IPS DF 6.9 (cell line): ENCODE measurements at places on chromosomes 2 and 18.

DNA sequence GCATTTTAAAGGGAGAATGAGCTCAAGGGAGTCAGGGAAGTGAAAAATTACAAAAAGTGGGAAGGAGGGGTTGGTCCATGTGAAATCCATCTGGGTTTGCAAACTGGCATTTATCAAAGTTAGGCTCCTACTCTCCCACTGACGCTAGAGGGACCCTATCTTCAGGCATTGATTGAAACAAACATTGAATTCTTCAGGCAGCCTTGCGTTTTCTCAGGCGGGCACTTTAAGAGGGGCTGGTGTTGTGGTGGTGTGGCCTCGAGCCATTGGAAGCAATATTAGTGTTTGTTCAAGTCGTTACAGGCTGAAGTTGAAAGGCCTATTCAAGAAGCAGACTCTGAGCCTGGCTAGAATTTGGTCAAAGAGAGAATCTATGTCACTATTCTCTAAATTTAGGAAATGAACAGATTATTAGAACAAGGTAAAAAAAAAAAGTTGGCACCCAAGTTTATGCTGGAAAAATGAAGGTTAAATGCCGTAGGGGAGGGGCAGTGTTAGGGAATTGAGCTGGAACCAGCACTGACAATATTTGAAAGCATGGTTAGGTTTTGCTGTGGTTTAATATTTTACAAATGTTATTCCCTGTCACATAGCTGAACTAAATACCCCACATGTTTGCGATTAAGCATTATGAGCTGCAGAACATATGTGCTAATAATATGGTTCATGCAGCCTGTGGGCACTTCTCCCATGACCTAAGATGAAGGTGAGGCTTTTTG lies 36.8 kb downstream of the STON1 start:
- no peak for DNase-seq

DNA sequence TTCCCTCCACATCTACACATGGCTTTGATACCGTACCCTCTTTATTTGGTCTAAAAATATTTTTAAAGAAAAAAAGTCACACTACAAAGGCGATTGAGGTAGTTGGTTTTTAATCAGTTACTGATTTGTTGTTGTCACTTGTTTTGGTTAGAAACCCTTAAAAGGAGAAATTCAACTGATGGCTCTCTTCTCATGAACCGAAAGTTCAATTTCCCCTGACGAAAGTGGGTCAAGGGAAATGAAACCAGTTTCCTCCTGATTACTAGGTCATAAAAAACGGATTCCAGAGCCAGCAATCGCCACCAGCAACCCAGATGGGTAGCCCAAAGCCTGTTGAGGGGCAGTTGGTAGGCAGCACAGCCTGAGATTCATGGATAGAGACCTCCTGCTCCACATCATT lies 63.2 kb downstream of the DLGAP1 start:
- DNase-seq = no peak

GRCh38 chr2:105796131-105796638 lies 51.5 kb downstream of the NCK2 start:
- DNase-seq = no peak

GRCh38 chr2:169294001-169294675 lies 68.2 kb downstream of the LRP2 start:
- no peak for DNase-seq

DNA sequence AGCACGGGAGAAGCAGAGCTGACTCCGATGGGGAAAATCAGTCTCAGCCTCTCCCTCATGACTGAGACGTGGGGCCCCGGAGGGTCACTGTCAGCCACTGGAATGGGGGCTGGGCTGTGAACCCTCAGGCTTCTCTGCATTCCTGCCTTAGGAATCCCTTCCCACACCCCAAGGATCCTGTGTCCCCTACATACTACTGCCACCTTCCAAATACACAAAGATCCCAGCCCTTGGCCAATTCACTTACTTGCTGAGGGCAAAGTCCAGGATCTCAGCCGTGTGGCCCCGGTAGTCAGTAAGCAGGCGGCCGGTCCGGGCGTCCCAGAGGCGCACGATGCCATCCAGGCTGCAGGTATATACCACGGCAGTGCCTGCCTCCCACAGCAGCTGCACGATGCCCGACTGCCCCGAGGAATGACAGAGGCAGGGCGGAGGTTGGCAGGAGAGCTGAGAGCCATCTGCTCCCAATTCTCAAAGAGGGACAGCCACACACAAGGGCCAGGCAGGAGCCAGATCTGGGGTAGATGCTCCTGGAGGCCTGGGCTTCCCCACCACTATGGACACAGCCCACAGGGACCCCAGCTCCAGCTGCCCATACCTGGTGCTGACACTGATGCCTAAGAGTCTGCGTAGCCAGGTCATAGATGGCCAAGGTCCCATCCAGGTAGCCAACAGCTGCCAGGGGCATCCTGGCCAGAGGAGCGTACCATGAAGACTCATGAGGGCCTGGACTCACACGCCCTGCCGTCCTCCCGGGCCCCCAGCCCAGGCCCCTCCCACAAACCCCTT lies 4.2 kb downstream of the GPBAR1 start:
- DNase-seq = no peak

DNA sequence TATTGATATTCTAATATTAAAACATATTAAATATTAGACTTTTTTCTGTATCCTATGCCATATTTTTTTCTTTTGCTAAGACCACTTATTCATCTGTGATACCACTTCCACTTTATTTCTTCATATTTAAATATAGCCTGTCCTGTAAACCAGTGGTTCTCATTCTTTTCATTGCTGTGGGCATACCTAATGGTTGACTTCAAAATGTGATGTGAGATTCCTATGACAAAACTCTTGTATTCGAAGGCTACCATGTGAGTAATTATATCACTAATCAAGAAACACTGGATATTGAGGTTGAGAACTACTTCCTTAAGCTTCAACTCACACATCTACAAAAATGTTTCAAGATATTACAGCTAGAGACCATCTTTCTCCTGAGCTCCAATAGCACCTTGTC lies 3.6 kb downstream of the SCRN3 start:
- no peak for DNase-seq

DNA sequence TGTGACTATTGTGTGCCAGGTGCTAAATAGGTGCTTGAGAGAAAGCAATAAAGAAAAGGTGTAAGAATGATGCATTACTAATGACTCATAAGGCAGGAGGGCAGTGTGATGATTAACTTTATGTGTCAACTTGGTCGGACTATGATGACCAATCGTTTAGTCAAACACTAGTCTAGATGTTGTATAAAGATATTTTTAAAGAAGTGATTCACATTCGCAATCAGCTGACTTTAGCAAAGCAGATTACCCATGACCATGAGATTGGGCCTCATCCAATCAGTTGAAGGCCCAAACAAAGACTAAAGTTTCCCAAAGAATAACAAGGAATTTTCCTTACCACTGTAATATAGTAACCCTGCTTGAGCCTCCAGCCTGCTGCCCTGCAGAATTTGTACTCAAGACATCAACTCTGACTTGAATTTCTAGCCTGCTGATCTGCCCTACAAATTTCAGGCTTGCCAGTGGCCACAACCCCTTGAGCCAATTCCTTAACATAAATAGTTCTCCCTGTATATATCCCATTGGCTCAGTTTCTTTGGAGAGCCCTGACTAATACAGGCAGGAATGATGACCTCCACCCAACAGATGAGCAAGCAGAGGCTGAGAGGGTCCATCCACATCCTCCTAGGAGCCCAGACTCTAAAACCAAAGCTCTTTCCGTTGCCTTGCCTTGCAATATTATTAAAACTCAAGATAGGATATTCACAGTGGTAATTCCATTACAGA lies 132.6 kb downstream of the ACTR3 start:
- DNase-seq = no peak

DNA sequence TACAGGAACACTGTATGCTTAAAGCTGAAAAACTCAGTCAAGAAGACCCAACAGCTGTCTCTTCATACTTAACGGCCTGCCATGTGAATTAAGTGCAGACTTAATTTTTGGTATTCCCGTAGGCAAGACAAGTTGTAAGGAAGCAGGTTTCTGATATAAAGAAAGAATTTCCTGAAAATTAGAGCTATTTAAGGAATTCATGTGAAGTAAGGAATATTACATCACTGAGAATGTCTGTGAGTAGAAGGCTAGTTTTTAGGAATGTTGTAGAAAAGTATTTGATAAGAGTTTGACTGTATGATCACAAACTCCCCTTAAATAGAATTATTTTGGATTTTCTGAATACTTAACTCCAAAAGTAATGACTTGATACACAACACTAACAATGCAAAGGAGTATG lies 51.0 kb downstream of the WDR33 start:
- DNase-seq = no peak

DNA sequence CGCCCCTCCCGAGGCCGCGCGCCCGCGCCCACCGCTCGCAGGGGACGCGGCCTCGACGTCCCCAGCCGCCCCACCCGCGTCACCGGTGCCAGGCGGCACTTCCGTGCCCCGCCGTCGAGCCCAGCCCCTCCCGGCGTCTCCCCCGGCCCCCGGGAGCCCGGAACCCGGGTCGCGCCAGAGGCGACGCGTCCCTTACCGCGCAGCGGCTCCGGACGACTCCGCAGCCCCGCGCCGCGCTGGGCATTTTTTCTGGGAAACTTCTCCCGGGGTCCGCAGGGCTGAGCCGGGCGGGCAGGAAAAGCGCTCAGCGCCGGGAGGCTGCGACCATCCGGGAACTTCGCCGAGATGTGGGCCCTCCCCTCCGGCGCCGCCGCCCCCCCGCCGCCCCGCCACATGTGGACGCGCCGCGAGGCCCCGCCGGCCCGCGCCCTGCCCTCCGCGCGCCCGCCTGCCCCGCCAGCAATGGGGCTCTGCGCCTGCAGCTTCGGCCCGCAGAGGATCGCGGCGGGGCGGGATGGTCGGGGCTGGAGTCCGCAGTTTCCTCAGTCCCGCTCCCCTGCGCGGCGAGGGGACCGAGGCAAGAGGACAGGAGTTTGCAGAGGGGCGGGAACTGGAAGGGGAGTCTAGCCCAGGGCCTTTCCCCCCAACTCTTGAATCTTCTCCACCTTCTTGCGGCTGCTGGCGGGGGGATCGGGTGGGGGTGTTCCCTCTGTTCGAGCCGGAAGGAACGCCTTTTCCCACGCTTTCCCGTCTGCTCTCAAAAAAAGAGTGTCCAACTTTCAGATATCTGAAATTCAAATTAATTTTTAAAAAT lies 81.5 kb downstream of the CHRNA1 start:
- DNase-seq = no peak

DNA sequence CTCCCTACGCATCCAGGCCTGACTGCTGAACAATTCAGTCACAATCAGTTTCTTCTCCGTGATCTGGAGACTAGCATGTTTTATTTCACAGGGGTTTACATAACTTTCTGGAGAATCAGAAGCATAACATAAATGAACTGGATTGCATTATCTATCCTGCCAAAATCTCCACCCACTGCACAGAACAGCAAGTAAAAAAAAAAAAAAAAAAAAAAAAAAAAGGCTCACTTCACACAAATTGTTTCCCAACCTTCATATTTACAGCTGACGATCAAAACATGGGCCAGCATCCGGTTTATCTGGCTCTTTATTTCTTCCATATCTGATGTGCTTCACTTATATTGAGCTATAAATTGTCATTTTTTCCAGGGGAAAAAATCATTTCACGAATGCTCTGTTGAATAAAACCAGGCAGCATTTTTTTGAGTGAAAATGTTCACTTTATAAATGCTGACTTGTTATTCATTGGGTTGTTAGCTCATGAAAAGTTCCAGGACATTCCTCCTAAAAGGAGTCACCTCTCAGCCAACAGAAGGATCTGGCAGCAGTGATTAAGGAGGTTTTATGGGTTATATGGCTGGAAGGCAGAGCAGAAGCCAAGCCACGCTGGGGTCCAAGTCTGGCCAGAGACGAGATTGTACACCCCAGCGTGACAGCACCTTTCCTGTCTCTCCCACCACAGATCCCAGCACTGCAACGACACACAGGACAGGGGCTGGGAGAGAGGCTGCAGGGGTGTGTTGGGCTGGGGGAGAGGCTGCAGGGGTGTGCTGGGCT lies 51.2 kb upstream of the GLI2 start:
- no peak for DNase-seq

DNA sequence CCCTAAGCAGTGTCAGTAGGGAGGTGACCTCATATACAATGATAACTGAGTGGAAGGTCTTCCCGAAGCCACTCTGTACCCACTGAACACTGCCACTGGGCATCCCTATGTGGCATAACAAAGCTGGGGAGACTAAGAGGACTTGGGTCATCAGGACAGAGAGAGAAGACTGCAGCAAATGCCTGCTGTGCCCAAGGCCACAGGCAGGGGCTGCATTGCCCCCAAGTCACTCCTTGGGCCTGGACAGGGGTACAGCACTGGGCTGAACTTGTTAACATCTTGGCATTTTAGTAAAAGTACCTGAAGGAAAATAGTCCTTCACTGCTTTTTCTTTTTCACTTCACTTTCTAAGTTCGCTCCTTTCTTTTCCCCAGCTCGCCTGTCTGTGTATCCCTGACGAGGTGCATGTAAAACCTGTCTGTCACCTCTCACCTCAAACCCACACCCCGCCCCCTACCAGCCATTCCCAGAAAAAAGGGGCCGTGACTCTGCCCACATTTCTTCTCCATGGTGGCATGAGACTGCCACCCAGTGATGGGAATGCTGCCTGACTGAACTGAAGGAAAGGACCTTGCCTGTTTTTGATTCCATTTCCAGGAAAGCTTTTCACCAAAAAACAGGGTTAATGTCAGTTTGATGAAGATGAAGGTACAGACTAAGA lies 62.9 kb downstream of the MTHFD2 start:
- peak; percentile 52 for DNase-seq

- no peak for DNase-seq
These were observed 97.1 kb upstream of the RMDN2 start for GRCh38 chr2:37827911-37828511.

DNA sequence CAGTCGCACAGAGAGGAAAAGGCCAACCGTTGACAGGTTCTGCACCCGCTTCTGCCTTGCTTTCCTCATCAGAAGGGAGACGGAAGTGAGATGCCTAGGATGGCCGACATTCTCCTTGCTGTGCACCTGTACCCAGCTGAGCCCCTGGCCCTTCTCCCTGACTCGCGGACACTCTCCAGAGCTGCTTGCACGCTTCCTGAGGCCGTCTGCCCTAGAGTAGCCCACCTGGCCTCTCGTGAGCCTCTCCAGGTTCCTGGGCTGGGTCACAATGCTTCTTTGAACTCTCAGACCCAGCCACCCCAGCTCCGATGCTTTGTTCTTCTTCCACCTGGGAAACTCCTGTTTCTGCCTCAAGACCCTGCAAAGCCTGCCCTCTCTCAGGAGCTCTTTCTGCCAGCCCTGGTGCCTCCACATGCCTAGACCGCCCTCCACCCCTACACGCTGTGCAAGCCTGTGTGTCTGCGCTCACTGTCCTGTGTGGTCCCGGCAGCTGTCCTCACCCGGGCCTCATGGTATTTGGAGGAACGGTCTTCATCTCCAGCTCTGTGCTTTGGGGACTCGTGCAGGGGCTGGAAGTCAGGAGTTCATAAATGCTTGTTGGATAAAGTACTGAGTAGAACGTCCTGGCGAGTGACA lies 345.4 kb upstream of the SALL3 start:
- DNase-seq = no peak

DNA sequence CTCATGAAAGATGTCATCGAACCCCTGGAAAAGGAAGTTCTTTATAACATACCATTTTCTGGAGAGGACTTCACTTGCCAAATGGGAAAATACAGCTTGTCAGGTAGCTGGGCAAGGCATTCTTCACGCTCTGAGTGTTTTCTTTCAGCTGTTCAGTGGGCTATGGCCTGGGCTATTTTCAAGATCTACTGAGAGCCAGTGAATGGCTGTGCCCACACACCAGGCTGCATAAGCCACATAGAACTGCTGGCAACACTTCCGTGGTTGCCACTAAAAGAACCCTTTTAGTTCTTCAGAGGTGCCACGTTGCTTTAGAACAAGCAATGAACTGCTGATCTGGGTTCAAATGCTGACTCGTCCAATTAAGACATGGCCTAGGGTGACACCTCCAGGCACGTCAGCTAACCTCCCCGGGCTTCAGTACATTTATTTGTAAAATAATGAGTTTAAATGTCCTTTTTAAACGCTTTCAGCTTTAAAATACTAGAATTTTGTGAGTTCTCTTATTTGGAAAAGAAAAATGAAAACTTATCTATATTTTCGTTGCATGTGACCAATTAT lies 36.6 kb upstream of the GORASP2 start:
- DNase-seq = no peak
